ENCODE measurements at places on chromosomes 1 and 21.

DNA sequence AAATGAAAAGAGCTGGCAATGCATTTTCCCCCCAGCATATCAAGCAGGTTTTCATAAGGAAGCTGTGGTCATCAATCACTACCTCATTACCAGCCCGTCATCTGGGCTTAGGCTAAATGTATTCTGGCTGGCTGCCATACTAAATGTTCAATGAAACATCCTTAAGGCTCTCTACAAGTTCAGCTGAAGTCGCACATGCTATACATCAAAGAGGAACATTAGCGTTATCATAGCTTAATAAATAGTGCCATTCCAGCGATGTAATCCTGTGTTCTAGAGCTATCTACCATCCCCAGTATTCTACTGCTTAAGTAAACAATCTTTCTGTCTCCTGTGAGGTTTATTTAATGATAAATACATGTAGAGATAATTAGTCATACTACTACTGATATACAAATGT is 288.8 kb downstream of the DPYD start:
- peak; percentile 56 for DNase-seq

DNA sequence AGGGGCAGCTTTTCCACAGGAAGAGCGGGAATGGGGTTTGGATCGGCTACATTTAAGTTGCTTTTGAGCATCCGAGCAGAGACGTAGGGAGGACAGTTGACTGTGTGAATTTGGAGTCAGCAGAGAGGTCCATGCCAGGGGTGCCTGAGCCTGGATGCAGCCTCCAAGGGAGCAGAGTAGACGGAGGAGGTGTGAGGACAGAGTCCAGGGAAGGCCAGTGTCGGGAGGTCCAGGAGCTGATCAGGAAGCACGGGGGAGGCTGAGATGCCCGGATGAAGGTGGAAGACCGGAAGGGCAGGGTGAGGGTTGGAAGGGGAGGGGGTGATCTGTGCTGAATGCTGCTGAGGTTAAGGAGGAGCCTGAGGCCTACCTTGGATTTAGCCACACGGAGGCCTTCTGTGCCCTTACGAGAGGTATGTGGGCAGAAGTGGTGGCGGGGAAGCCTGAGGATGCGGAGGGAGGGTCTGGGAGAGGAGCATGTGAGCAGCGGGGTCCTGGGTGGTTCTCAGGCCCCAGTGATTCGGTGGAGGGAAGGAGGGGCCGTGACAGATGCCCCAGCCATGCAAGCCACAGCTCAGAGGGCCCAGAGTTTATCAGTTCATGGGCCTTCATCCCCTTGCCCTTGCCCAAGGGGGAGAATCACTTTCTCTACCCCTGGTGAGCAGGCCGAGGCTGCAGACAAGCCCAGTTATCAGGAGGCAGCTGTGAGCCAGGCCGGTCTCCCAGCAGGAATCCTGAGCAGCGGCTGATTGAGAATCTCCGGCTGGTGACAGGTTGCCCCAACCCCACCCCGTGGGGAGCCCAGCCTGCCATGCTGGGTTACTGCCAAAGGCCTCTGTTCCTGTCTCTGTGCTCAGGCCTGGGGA is 54.0 kb upstream of the ACTL8 start:
- no peak for DNase-seq

- DNase-seq: no peak
Measured at GRCh38 chr1:152014943-152015342, 21.3 kb upstream of the S100A10 start.

- no peak for DNase-seq
Measured at GRCh38 chr1:38624336-38625039, 235.1 kb downstream of the RRAGC start.

DNA sequence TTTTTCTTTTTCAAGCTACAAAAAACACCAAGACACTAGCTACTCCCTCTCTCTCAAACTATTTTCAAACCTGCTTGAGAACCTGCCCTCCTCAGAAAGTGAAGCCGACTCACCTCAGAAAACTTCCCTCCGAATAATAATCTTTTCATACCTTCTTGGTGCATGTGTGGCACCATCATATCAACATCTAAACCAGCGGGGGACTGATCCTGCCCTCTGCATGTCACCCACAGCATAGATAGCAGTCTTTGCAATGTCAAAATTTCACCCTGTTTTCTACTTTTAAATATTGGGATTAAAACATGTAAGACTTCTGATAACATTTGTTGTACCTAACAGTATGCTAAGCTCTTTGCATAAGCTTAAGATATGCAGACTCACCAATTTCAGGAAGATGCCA is 1260.3 kb downstream of the PLA2G4A start:
- no peak for DNase-seq

- DNase-seq: peak; percentile 81
Measured at GRCh38 chr1:219555031-219555692, 57.7 kb downstream of the ZC3H11B start.

DNA sequence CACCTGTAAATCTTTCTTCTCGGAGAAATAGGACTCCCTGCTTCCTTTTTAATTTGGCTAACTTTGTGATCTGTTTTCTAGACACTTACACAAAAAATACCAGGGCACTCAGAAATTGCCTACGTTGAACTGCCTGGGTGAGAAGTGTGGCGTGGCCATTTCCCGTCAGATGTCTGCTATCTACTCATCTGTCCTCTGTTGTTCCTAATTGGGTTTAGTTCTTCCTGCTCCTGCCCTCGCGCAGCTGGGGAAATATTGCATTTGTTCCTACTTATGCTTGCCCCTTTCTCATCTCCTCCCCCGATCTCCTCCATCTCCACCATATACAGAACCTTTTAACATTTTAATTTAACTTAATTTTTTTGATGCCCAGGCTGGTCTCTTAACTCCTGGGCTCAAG is 55.1 kb downstream of the CD58 start:
- DNase-seq: no peak

- no peak for DNase-seq
Measured at GRCh38 chr1:6897138-6897537, 111.9 kb downstream of the CAMTA1 start.

DNA sequence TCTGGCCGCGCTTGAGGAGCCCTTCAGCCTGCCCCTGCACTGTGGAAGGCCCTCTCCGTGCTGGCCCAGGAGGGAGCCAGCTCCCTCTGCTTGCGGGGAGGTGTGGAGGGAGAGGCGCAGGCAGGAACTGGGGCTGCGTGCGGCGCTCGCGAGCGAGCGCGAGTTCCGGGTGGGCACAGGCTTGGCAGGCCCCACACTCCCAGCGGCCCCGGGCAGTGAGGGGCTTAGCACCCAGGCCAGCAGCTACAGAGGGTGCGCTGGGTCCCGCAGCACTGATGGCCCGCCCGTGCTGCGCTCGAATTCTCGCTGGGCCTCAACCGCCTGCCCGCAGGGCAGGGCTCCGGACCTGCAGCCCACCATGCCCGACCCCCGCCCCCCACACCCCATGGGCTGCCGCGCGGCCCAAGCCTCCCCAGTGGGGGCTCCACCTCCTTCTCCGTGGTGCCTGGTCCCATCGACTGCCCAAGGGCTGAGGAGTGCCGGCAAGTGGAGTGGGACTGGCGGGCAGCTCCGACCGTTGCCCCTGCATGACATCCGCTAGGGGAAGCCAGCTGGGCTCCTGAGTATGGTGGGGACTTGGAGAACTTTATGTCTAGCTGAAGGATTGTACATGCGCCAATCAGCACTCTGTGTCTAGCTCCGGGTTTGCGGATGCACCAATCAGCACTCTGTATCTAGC is 46.0 kb downstream of the COL24A1 start:
- DNase-seq: no peak

- no peak for DNase-seq
Measured at GRCh38 chr1:168972225-168972624, 134.3 kb upstream of the ATP1B1 start.

- no peak for DNase-seq
Measured at GRCh38 chr1:150151291-150152181, 1.8 kb downstream of the PLEKHO1 start.

DNA sequence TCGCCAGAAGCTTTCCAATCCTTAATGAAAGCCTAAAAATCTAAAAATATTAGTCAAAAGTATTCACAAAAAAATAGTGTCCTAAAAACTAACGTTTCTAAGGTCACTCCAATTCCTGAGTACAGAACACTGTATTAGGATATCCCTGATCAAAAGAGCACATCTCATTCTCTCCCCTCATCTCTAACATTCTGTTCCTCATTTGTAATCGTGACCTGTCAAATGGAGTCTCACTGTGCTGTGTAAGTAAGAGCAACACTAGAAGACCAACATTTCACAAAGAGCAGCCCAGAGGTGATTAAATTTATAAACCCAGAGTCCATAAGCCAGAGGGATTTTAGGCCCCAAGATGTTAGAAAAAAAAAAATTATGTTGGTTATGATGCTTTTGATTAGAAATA is 26.3 kb downstream of the RGS2 start:
- no peak for DNase-seq

DNA sequence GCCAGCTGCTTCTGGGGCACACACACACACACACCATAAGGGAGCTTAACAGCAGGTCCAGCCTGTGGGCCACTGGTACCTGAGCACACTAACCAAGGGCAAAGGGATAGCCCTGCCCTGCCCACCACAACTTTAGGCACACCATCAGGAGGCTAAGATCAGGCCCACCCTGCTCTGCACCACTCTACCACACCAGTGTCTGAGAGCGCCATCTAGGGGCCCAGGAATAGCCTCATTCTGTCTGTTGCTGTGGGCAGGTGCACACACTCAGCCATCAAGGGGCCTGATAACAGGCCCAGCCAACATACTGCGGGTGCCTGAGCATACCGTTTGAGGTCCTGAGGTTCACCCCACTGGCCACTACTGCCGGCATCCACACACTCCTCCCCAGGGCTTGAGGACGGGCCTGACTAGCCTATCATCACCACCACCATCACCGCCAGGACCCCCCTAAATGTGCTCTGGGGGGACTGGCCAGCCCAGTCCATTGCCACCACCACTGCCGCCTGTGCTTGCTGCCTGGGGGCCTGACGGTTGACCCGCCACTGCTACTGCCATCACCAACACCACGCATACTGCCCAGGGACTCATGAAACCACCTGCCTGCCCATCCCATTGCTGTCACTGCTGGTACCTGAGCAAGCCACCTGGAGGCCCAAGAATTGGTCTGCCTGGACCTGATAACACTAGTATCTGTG is 31.3 kb downstream of the NSL1 start:
- DNase-seq: peak; percentile 10

GRCh38 chr1:79929356-79929755 is 922.8 kb upstream of the ADGRL4 start:
- DNase-seq: peak; percentile 8

GRCh38 chr1:53066488-53066887 is 4.5 kb downstream of the PODN start:
- no peak for DNase-seq

- DNase-seq: peak; percentile 69
Measured at GRCh38 chr1:63148825-63149645, 173.3 kb upstream of the FOXD3 start.

GRCh38 chr1:26548841-26549240 is 19.3 kb downstream of the RPS6KA1 start:
- no peak for DNase-seq

DNA sequence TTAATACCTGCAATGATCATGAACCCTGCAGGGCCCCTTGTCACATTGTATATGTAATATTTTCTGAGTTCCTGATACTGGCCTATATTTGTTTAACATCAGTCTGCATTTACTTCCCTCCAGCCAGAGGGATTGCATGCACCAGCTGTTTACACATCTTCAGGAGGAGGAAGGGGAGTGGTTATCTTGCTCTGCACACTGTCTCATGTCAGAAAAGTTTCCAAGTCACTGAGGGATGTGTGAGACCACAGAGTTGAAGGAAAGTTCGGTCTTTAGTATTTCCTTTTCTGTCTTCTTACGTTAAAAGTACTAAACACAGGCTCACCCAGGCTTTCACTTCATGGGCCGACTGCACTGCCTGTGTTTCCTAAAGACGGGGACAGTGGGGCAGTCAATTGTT is 574.1 kb downstream of the LMO4 start:
- peak; percentile 74 for DNase-seq

GRCh38 chr1:176866011-176866714 is 298.3 kb downstream of the ASTN1 start:
- DNase-seq: peak; percentile 13

GRCh38 chr1:16174886-16175598 is 19.2 kb upstream of the EPHA2 start:
- no peak for DNase-seq

DNA sequence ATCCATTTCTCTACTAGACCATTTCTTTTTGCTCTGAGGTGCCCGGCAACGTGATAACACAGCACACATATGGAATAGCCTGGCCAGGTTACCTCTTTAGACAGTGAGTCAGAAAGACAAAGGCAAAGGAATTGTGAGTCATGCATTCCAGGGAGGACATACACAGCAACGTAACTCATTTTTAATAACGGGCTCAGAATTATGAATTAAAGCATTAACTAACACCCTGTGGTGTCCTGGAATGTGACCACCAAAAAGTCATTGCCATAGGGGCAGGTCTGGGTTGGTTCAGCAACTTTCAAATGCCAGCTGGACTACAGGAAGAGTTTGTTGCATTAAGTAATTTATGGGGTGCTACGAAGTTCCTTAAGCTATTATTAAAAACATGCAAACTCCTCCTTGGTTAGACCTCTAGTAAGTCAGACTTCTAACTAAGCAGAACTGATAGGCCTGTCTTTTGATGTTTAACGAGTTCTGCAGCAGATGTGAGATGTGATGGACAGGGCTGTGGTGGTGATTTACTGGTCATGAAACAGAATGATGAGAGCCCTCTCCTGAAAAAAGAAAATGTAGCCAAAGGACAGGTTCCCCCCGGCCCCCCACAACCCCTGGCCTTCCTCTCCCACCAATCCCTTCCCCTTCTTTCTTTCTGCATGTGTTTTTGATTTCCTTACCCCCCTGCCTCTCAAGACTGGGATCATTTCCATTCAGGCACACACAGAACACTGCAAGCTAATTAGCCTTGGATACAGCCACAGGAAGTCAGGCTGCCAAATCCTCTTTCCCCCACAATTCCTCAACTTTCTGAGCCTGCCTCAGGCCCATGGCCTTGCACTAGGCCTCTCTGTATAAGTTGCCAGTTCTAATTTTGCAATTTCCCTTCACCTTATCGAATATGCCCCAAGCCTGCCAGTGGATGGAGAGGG is 88.9 kb upstream of the HAO2 start:
- DNase-seq: peak; percentile 82

- DNase-seq: no peak
Measured at GRCh38 chr1:100070201-100070939, 62.4 kb downstream of the SASS6 start.

- no peak for DNase-seq
Measured at GRCh38 chr1:919271-919872, 4.4 kb upstream of the SAMD11 start.

DNA sequence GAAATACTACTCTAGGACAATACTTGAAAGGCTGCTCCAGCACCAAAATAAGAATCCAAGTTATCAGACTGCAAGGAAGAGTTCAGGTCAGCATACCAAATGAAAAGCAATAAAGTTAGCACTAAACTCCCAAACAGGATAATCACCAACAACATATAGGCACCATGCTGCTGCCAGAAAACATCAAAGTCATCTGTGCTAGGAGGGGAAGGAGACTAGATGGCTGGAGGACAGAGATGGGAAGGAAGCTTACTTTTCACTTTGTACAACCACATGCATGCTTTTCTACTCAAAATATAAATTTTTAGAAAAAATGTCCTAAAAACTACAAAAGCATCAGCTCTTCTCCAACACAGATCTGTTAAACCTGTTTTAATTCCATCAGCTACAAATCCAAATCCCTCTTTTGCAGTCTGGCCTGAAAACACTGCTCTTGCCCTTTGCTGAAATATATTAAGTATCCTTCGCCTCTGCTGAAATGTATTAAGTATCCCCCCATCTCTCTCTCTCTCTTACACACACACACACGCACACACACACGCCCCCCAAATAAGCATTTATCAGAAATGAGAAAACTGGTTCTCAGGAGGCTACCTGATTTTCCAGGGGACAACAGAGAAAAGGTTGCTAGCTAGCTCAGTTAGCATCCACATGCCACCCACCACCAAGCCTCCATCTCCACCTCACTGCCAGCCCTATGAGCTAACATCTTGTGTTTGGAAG is 1.5 kb downstream of the GATAD2B start:
- DNase-seq: no peak

All from fibroblast of pulmonary artery (primary cell).